ENCODE measurements at places on chromosomes 7 and 10.
A peak's percentile ranks its signal among the peaks of the same experiment; 100 is the strongest.

DNA sequence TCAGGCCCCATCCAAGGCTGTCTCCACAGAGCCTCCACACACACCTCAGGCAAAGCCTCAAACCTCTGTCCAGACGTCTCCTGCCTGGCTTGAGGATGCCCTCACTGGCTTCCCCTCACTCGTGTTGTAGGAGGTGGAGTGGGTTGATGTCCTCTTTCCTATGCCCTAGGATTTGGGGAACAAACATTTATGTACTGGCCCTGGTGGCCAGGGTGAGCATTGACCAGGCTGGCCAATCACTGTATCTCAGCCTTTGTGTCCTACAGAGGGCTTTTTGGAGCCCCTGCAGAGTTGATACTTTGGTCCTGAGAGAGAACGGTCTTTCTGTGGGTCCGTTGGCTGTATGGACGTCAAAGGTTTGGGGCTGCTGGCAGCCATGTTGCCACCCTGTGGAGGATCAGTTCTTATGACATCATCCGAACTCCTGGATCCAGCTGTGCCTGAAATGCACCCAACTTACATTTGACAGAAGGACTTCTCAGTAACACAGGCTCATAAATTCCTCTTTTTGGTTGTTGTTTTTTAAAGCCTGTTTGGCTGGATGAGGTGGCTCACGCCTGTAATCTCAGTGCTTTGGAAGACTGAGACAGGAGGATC lies 2.3 kb upstream of the GRID2IP start:
- no peak for DNase-seq

- DNase-seq, result peak; percentile 99
These were observed 134.4 kb upstream of the FAM3C start for GRCh38 chr7:121530227-121531174.

DNA sequence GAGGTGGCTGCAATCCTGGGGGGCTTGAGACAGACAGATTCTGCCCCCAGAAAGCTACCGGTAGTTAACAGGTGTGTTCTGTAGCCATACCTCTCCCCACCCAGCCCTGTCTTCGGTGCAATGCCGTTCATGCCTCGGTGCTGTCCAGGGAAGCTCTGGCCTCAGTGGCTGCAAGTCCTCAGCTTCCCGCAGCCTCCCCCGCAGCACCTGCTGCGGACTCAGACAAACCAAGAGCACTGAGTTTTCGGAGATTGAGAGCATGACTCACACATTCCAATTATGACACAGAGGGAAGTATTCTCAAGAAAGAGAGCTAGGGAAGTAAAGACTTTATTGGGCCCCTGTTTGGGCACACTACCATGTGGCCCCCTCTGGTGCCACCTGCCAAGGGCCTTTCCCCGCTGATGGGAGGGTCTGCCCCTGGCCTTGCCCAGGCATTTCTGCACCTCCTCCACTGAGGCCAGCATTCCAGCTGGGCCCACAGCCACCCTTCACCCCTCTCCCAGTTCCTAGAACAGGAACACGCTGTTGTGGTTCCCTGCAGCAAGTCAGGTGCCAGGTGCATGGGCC lies 30.2 kb upstream of the EZH2 start:
- peak; percentile 33 for DNase-seq

GRCh38 chr7:30450983-30451497 lies 27.5 kb downstream of the NOD1 start:
- no peak for DNase-seq

- DNase-seq, result no peak
These were observed 19.4 kb downstream of the GATA3 start for GRCh38 chr10:8073691-8074416.

GRCh38 chr10:59096631-59097030 lies 79.8 kb upstream of the PHYHIPL start:
- DNase-seq, result no peak

- no peak for DNase-seq
These were observed 4.9 kb upstream of the RRP12 start for GRCh38 chr10:97406064-97406463.

DNA sequence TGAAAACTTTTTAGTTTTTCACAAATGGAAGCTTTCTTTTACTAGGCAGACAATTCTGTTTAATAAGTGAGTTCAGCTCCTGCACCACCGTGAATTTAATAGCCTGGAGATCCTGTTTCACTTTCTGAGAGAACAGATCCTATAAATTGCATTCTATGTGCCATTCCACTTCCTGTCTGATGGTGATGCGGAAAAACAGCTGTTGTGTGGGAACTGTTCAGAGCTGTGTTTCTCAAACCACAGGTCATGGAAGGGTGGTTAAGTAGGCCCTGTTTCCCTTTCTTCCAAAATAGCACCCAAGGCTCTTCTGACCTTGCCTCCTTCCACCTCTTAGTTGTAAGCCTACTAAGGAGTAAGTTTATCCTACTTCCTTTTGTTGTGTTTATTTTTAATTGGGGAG lies 97.2 kb upstream of the DKK1 start:
- no peak for DNase-seq
